ENCODE measurements at places on chromosomes 2 and 18. TPM values are rescaled to one million over a fixed set of nuclear protein-coding genes. Genes with fewer than 3 reads are reported as not detected.
A peak's percentile ranks its signal among the peaks of the same experiment; 100 is the strongest.

DNA sequence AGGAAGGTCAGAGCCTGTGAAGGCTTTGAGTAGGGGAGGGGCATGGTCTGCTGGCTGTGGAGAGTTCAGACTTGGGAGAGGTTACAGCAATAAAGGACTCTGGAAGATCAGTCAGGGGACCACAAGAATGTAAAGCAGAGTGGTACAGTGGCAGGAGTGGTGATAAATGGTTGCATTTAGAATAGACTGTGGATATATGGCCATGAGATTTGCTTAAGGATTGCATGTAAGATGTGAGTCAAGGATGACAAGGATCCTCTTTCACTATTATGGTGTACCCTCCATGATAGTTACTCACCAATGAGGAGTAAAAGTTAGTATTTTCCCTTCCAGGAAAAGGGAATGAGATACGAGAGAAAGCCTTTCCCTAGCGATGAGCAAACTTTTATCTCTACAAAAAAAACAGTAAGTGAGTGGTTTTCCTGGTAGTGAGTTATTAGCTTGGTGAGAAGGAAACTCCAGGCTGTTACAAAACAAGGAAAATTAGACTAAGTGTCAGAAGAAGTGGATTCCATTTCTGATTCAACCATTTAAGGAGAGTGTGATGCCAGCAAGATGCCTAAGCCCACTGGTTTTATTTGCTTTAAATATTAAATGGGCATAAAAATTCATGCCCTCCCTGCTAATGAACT, 818.0 kb upstream of the ACVR2A start:
- DNase-seq: no peak
- H3K27ac ChIP-seq: no peak overlapping the region
- H3K4me1 ChIP-seq: peaks cover 21% of the 10 kb centered on the region
- H3K4me3 ChIP-seq: no peak overlapping the region

DNA sequence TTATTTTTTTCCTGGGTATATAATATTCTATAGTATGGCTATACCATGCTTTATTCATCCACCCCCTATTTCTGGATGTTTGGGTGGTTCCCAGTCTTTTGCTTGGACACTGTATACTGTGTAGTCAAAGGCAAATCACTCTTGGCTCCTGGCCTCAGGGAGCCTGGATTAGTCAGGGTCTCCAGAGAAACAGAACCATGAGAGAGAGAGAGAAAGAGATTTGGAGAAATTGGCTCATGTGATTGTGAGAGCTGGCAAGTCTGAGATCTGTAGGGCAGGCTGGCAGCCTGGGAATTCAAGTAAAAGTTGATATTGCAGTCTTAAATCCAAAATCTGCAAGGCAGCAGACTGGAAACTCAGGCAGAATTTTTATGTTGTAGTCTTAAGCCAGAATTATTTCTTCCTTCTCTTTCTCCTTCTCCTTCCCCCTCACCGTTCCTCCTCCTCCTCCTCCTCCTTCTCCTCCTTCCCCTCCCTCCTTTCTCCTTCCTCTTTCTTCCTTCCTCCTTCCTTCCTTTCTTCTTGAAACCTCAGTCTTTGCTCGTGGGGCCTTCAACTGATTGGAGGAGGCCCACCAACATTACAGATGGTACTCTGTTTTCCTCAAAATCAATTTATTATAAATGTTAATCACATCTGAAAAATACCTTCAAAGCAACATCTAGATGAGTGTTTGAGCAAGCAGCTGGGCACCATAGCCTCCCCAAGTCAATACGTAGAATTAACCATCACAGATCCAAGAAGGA, 33.0 kb downstream of the CTIF start:
- H3K27ac ChIP-seq: no peak overlapping the region
- H3K36me3 ChIP-seq: no peaks in the 10 kb centered on the region
- H3K27me3 ChIP-seq: no peaks in the 10 kb centered on the region
- peaks cover 38% of the 10 kb centered on the region for H3K4me1 ChIP-seq

DNA sequence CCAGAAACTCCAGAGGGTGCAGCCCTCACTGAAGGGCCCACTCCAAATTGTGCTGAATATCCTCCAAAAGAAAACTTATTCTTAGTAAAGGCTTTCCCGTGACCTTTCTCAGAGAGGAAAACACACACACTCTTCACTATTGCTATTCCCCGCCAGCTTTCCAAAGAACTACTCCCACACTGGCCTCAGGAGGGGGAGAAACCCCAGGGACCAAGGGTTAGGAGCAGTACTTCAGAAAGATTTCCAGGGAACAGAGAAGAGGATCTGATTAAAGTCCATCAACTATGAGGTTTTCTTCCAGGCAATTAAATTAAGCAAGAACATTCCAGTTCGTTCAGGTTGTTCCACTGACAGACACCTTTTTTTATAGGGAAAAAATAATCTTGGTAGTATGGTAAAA, 150.2 kb downstream of the TTC32 start:
- H3K36me3 ChIP-seq: no peaks in the 10 kb centered on the region
- peaks cover 8% of the 10 kb centered on the region for H3K4me1 ChIP-seq
- no peaks in the 10 kb centered on the region for H3K27me3 ChIP-seq
- H3K4me3 ChIP-seq: no peak overlapping the region
- no peak for DNase-seq

GRCh38 chr2:15939854-15940660, at the start of gene MYCN:
Gene MYCN, plus strand, starts transcription at chr2:15940550. Its CDS starts 1,515 bp downstream, at chr2:15942065.
- peak within 1 kb of the TSS; percentile 51 for H3K27ac ChIP-seq
- H3K27me3 ChIP-seq: no peaks in the 10 kb centered on the region
- H3K4me1 ChIP-seq: peaks cover 23% of the 10 kb centered on the region
- peak within 1 kb of the TSS; percentile 78 for H3K4me3 ChIP-seq

- H3K27me3 ChIP-seq: no peaks in the 10 kb centered on the region
- peaks cover 11% of the 10 kb centered on the region for H3K4me1 ChIP-seq
- no peak overlapping the region for H3K27ac ChIP-seq
Measured at GRCh38 chr2:72603481-72603880, 222.4 kb downstream of the EXOC6B start.

GRCh38 chr18:79951545-79952455, at the start of gene SLC66A2:
Gene SLC66A2, minus strand, starts transcription at chr18:79951653. Its CDS starts 727 bp downstream, at chr18:79950926.
- H3K36me3 ChIP-seq: no peaks in the 10 kb centered on the region
- no peak within 1 kb of the TSS for H3K27ac ChIP-seq
- peak; percentile 91 for DNase-seq
- peaks cover 18% of the 10 kb centered on the region for H3K4me1 ChIP-seq
- H3K4me3 ChIP-seq: peak within 1 kb of the TSS; percentile 94

DNA sequence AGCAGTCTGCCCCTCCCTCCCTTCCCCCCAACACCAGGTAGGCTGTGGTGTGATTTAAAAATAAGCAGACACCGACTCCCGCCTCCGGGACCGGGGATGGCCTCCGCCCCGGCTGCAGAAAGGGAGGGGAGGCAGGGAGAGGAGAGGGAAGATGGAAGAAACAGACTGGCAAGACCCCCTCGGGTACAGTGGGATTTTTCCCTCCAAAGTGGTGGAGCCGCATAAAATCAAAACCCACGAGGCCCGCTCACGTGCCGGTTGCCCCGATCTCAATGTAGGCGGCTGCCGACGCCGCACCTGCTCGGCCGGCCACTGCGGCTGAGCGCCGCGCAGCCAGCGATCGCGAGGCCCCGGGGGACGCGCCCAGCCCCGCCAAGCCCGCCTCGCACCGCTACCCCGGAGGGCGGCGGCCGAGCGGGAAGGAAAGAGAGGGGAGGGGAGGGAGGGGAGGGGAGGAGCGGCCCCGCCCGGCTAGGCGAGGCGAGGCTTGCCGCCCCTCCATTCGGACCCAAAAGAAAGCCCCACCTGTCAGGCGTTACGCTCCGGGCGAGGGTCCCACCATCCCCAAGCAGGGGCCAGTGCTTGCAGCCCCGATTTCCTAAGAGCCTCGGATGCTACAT, 811 bp downstream of the ADD2 start:
- no peaks in the 10 kb centered on the region for H3K36me3 ChIP-seq
- H3K4me3 ChIP-seq: peak overlapping the region; percentile 100
- H3K27me3 ChIP-seq: no peaks in the 10 kb centered on the region

- H3K27ac ChIP-seq: no peak overlapping the region
- peak overlapping the region; percentile 97 for H3K4me3 ChIP-seq
- H3K27me3 ChIP-seq: peaks cover 42% of the 10 kb centered on the region
- peaks cover 4% of the 10 kb centered on the region for H3K4me1 ChIP-seq
Measured at GRCh38 chr2:118014492-118014824, 588 bp upstream of the CCDC93 start.

DNA sequence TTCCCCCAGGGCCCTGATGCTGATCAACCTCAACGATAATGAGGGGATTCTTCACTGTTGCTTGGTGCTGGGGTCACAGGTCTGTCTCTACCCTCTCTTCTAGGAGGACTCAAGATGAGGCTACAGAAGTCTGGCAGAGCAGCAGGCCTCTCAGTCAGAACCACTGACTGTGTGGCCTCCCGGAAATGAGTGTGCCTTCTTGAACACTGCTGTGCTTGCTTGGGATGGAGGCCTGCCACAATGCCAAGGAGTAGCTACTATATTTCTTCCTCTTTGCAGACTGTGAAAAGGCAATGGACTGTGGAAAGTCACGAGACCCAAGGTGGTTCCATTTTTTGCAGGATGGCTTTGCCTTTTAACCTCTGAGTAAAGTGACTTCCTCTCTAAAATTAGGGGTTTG, 5.8 kb upstream of the HOXD1 start:
- H3K27me3 ChIP-seq: peaks cover 100% of the 10 kb centered on the region
- no peak for DNase-seq
- no peak overlapping the region for H3K4me3 ChIP-seq
- H3K27ac ChIP-seq: no peak overlapping the region
- no peaks in the 10 kb centered on the region for H3K4me1 ChIP-seq

GRCh38 chr2:100197631-100198153, 55.3 kb upstream of the AFF3 start:
- H3K4me1 ChIP-seq: peaks cover 16% of the 10 kb centered on the region
- H3K27me3 ChIP-seq: no peaks in the 10 kb centered on the region
- H3K36me3 ChIP-seq: no peaks in the 10 kb centered on the region
- no peak overlapping the region for H3K27ac ChIP-seq
- no peak overlapping the region for H3K4me3 ChIP-seq
- DNase-seq: peak; percentile 68

DNA sequence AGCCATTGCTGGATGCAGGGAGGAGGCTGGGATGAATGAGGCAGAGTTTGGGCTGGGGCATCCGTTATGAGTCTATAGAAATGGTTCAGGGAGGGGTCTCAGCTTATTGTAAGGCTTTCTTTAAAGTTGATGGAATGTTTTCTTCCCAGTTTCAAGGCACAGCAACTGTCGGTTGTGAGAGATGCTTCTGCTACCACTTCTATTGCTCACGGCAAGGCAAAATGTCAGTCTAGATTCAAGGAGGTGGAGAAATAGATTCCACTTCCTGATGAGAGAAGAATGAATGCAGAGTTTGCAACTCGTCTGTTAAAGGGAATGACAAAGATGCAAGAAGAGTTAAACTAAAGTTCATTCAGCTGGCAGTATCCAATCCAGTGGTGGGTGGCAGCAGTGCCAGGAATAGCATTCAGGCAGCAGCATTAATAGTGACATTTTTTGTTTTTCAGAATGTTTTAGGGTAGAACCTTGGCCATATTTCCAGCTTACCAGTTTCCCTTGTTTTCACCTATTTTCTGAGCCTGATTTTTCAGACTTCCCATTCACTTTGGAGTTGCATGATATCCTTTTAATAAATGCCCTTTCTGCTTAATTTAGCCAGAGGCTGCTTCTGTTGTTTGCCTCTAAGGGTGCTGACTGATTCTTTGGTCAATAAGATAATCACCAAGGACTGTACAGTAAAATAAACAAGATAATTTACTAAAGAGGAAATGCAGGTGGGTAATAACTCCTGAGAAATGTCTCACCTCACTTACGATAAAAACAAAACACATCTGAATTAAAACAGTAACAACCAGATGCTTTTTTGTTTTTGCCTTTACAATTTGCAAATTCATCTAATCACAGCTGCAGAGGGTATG, 138.4 kb downstream of the RPIA start:
- no peaks in the 10 kb centered on the region for H3K4me1 ChIP-seq
- H3K36me3 ChIP-seq: no peaks in the 10 kb centered on the region
- DNase-seq: no peak
- no peak overlapping the region for H3K27ac ChIP-seq

- H3K4me1 ChIP-seq: no peaks in the 10 kb centered on the region
- H3K4me3 ChIP-seq: no peak overlapping the region
- H3K36me3 ChIP-seq: no peaks in the 10 kb centered on the region
- no peak overlapping the region for H3K27ac ChIP-seq
- H3K27me3 ChIP-seq: no peaks in the 10 kb centered on the region
Measured at GRCh38 chr2:191777351-191777750, 69.5 kb downstream of the CAVIN2 start.

- peaks cover 8% of the 10 kb centered on the region for H3K36me3 ChIP-seq
- no peak overlapping the region for H3K27ac ChIP-seq
- H3K4me3 ChIP-seq: no peak overlapping the region
- H3K27me3 ChIP-seq: no peaks in the 10 kb centered on the region
Measured at GRCh38 chr2:196160101-196160500, 11.3 kb downstream of the STK17B start.

DNA sequence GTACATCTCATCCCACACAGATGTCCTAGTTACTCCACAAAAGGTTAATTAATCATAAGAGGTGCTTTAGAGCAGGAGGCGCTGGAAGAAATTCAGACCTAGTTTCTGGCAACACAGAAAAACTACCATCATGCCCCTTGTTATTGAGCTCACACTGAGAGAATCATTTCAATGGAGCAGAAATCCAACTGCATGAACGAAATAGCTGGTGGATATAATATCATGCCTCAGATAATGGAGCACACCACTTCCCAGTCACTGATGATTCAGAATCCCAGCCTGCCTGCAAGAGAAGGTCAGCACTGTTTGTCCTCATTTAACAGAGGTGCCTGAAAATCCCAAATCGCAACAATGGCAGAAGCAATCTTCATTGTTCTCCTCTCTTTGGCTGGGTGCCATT, 125.8 kb upstream of the CREB1 start:
- no peaks in the 10 kb centered on the region for H3K36me3 ChIP-seq
- H3K4me1 ChIP-seq: peaks cover 26% of the 10 kb centered on the region
- no peak overlapping the region for H3K4me3 ChIP-seq
- DNase-seq: no peak
- no peaks in the 10 kb centered on the region for H3K27me3 ChIP-seq
- no peak overlapping the region for H3K27ac ChIP-seq

- H3K27me3 ChIP-seq: no peaks in the 10 kb centered on the region
- H3K36me3 ChIP-seq: no peaks in the 10 kb centered on the region
- DNase-seq: no peak
Measured at GRCh38 chr2:104028061-104028460, 825.9 kb upstream of the POU3F3 start.

DNA sequence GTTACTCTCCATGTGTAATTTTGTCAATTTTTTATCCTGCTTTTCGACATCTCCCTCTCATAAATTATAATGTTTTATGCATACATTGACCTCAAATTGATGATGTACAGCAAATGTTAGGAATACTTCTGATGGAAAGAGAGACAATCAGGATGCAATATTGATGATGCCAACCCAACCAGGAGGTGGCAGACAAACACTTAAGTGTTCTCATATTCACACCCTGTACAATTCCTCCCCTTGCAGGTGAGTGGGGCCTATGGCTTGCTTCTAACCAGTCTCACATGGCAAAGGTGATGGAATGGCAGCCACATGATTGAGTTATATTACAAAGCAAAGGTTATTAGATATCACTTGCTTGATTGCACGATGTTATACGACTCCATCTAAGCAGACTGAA, 594.3 kb upstream of the REG3G start:
- no peak overlapping the region for H3K27ac ChIP-seq
- no peak overlapping the region for H3K4me3 ChIP-seq
- no peaks in the 10 kb centered on the region for H3K4me1 ChIP-seq
- H3K36me3 ChIP-seq: no peaks in the 10 kb centered on the region

The PRKAG3 gene
- not detected for total RNA-seq

The TNFRSF11A gene
- 1.1 TPM for total RNA-seq

The FSIP2 gene
- 12.7 TPM for total RNA-seq

The PAX8 gene
- 1.4 TPM for total RNA-seq

The R3HDM1 gene
- 35.3 TPM for total RNA-seq

The COL4A4 gene
- 0.60 TPM for total RNA-seq

The CXCR1 gene
- total RNA-seq: not detected

The TLX2 gene
- not detected for total RNA-seq

Measured in neural progenitor cell (in vitro differentiated cells).